ENCODE measurements at places on chromosomes 11 and 22.
A peak's percentile ranks its signal among the peaks of the same experiment; 100 is the strongest.

DNA sequence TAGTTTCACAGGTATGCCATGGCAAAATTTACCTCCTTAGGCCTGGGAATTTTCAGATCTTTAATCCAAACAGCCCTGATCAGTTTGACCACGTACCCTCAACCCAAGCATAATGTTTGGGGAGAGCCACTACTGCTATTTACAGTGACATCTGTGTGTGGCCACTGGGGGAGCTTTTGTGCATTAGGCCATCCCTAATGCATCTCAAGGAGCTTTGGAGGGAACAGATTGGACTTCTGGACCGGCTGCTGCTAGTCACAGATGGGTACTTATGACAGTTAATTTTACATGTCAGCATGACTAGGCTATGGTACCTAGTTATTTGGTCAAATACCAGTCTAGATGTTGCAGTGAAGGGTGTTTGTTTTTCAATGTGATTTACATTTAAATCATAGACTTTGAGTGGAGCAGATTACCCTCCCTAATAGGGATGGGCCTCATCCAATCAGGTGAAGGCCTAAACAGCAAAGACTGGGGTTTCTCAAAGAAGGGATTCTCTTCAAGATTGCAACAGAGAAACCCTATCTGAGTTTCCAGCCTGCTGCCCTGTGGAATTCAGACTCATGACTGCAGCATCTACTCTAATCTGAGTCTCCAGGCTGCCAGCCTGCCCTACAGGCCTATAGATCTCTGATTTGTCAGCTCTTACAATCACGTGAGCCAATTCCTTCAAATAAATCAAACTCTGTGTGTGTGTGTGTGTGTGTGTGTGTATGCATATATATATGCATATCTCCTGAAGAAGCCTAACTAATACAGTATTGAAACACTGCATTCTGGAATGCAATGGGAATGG lies 38.0 kb upstream of the GALNT18 start:
- no peak for DNase-seq

GRCh38 chr11:119125821-119126220 lies 4.4 kb downstream of the HINFP start:
- no peak for DNase-seq

- no peak for DNase-seq
Observed at GRCh38 chr22:21807544-21808529, 59.6 kb downstream of the MAPK1 start.

DNA sequence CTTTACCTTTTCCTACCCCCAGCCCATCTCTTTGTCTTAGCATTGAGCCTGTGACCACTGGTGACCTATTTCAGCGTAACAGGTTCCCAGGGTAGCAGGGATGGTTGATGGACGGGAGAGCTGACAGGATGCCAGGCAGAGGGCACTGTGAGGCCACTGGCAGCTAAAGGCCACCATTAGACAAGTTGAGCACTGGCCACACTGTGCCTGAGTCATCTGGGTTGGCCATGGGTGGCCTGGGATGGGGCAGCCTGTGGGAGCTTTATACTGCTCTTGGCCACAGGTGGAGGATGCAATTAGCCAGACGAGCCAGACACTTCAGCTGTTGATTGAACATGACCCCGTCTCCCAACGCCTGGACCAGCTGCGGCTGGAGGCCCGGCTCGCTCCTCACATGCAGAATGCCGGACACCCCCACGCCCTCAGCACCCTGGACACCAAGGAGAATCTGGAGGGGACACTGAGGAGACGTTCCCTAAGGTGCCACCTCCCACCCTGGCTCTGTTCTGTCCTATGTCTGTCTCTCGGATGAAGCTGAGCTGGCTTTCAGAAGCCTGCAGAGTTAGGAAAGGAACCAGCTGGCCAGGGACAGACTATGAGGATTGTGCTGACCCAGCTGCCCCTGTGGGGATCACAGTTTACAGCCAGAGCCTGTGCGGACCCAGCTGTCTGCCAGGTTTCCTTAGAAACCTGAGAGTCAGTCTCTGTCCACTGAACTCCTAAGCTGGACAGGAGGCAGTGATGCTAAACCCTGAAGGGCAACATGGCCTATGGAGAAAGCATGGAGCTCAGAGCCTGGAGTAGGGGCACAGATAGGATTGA lies 29.8 kb downstream of the PIK3IP1 start:
- no peak for DNase-seq

DNA sequence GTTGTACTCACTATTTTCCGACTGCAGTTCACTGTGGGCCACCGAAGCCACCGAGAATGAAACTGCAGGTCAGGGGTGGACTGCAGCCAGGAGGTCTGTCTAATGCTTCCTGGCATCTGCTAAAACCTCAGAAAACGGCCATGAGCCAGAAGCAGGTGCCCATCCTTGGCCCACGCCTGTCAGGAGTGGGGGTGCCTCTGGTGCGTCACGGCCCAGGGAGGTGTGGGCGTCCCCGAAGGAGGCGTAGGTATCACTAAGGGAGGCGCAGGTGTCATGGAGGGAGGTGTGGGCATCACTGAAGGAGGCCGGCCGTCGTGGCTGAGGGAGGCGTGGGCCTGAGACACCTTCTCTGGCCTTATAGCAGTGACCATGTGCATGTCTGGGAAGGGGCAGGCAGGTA lies 456.2 kb downstream of the TBC1D22A start:
- no peak for DNase-seq

DNA sequence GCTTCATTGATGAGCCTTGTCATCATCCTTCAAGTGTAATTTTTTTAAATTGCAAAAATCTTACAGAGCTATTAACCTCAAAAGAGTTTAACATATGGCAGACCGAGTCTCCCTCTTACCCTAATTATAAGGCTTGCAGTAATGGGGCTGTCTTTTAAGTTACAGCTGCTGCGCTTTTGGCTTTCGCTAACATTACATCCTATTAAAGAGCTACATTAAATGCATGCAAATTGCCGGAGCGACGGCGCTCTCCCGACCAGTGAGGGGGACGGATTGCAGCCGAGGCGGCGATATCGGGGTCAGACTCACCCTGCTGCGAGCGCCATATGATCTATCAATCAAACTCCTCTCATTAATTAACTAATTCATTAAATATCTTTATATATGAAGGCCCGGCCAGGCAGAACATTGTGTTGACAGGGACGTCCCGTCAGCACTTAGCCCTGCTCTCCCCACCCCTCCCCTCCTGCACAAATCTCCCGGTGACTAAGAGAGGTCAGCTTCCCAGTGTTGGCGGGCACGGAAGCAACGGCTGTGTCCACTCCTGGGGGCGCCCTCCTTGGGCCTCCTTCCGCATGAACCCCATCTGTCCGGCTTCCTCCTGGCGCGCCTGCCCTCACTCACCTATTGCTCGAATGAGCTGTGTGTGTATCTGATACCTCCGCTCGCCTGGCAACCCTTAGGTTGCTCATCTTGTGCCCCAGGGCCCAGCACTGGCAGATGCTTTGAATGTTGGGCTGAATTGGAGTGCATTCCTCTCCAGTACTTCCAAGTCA lies 156.0 kb upstream of the CADM1 start:
- peak; percentile 53 for DNase-seq

DNA sequence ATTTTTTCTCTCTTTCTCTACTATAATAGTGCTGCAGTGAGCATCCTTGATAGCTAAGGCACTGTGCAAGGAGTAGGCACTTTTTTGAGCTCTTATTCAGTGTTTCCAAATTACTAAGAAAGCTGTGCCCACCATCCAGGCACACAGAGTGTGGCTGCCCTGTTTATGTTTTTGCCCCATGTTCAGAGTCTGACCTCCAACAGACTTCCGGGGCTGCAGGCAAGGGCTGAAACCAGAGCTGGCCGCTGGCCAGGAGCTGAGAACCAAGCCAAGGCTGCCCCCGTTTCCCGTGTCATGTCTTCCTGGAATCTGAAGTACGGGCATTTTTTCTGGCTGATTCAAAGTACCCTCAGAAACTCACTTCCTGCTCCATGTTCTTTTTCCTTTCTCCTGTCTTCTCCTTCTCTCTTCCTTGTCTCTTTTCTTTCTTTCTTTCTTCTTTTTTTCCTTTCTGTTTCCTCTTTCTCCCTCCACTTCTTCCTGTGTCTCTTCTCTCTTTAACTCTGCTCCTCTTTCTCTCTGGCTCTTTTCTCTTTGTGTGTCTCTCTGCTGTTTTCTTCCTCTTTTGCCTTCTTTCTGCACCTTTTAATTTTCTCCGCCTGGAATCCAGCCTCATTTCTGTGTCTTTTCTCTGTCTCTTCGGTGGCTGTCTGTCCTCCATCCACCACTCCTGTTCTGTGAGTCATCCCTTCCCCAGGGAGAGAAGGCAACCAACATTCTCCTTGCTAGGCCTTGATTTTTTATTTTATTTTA lies 17.0 kb upstream of the KCTD14 start:
- peak; percentile 94 for DNase-seq

- DNase-seq: peak; percentile 97
Observed at GRCh38 chr11:44574610-44575287, 9.3 kb downstream of the CD82 start.

DNA sequence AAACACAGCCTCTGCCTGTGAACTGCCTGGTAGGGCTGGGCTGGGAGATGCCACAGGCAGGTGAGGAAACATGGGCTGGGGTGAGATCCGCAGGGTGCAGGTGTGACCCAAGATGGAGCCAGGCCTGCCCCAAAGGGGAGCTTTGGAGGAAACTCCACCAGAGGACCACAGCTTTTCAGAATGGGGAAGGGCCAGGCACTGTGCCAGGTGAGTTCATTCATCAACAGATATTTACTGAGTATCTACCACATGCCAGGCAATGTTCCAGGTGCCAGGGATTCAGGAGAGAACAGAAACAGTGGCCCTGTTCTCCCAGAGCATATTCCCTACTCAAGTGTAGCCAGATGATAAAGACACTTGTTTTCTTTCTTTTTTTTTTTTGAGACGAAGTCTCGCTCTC lies 11.2 kb downstream of the RTN4RL2 start:
- DNase-seq: peak; percentile 50

GRCh38 chr22:25114369-25115362 lies 85.0 kb upstream of the CRYBB3 start:
- DNase-seq: no peak

DNA sequence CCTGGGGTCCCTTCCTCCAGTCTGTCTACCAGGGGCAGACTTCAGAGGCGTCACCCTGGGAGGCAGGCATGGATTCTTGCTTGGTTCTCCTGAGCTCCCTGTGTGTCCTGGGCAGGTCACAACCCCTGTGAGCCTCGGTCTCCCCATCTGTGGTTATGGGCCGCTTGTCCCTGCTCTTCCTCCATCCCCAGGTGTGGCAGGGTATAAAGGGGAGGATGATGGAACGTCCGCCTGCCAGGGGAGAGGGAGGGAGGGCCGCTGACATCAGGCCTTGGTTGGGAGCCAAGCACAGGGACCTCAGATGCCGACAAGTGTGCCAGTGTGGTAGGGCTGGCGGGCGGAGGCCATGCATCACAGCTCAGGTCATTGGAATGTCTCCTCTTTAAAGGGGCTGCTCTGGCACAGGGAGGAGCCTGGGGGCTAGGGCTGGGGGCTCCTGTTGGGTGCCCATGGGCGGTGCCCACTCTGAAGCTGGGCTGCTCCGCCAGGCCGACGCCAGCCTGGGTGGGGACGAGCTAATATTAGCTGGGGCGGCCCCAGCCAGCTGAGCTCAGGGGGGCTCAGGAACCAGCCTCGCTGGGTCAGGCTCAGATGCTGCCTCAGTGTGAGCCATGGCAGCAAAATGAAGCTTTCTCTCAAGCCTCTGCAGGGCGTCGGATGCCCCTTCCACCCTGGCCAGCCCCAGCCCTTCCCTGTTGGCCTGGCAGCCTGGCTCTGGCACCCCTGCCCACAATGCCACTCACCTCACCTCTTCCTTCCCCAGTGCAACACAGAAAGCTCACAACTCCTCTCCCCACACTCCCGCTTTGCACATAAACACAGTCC lies 12.8 kb downstream of the KCNC1 start:
- peak; percentile 45 for DNase-seq

GRCh38 chr11:130774703-130775102 lies 141.6 kb downstream of the SNX19 start:
- peak; percentile 46 for DNase-seq

- no peak for DNase-seq
Observed at GRCh38 chr11:70070706-70071105, 7.4 kb upstream of the ANO1 start.

DNA sequence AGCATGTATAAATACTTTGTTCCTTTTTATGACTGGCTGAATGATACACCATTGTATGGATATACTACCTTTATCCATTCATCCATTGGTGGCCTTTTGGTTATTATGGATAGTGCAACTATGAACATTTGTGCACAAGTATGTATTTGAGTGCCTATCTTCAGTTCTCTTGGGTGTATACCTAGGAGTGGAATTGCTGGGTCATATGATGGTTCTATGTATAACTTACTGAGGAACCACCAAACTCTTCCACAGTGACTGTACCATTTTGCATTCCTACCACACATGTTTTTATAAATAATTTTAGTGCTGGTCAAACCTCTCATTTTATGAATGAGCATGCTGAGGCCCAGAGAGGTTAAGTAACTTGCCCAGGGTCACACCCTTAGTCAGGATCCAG lies 3.8 kb upstream of the PATZ1 start:
- DNase-seq: no peak

GRCh38 chr22:48798281-48799226 lies 1029.1 kb downstream of the BRD1 start:
- DNase-seq: no peak

DNA sequence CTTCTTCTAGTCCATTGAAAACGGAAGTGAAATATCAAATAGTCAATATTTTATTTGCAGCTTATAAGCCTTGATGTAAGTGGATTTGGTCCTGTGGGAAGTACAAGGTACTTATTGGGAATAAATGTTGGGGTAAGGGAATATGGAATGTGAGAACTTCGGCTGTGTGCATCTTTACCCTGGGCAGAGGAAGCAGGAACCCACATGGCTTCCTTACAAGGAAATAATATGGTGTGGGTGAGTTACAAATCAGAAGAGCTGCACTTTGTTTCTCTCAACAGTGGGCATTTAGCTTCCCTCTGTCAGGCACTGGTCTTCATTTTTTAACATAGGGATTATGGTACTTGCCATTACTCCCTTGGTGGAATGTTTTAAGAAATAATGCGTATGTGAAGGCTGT lies 77.9 kb downstream of the SCN3B start:
- no peak for DNase-seq

DNA sequence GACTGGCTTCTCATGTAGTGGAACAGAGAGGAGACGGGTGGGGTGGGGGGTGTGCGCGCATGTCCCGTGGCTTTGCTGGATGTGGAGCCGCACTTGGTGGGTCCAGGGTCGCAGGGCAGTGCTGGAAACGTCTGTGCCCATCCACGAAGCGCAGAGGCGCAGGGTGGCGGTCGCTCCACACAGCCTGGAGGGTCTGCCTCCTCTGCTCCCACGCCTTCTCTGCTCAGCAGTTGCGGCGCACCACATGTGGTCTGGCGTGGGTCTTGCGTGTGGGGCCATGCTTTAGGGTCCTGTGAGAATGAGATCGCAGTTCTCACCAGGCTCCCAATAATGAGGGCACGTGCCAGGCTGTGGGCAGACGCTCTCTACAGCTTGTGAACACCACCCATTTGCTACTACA lies 50.7 kb downstream of the MUC6 start:
- DNase-seq: no peak

DNA sequence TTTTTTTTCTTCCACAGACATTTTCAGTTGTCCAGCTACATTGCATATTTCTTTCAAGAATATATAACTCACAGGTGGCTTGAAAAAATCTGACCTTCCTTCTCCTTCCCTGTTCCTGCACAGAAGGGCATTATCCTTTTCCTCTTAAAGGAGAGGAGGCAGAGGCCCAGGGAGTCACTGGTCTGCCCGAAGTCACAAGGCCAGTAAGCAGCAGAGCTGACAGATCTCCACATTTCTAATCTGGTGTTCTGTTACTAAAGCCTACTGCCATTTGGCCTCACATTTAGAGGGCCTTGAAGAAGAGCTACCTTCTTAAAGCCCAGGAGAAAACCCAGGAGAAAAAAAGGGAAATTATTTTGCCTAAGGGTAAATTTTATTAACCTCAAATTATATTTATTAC lies 12.3 kb downstream of the ENDOD1 start:
- DNase-seq: no peak

GRCh38 chr11:95256321-95256779 lies 25.3 kb upstream of the SESN3 start:
- no peak for DNase-seq
